ENCODE measurements at places on chromosomes 2 and 18. TPM values are rescaled to one million over a fixed set of nuclear protein-coding genes. Genes with fewer than 3 reads are reported as not detected.

The BOLL gene
- total RNA-seq: not detected

The IL36B gene
- total RNA-seq: not detected

The SERPINB3 gene
- not detected for total RNA-seq

The UGT1A3 gene
- total RNA-seq: not detected

The ACKR3 gene
- not detected for total RNA-seq

The MOCOS gene
- 50.8 TPM for total RNA-seq

The PLCD4 gene
- 0.32 TPM for total RNA-seq

The SERPINB4 gene
- total RNA-seq: not detected

The OTX1 gene
- 1.2 TPM for total RNA-seq

The ABCG5 gene
- 0.08 TPM for total RNA-seq

The UGT1A8 gene
- not detected for total RNA-seq

The ZNF396 gene
- total RNA-seq: 4.5 TPM

The AGFG1 gene
- 113 TPM for total RNA-seq

The LYPD6B gene
- not detected for total RNA-seq

The SERPINB2 gene
- total RNA-seq: 0.35 TPM

The ZC3H6 gene
- total RNA-seq: 2.0 TPM

The FAP gene
- total RNA-seq: 2.3 TPM

The GPAT2 gene
- total RNA-seq: not detected

The EPHA4 gene
- total RNA-seq: 42.4 TPM

The UPP2 gene
- not detected for total RNA-seq

The HTRA2 gene
- total RNA-seq: 106 TPM

The TXNDC2 gene
- total RNA-seq: not detected

The IL1RL2 gene
- total RNA-seq: not detected

The TSPYL6 gene
- total RNA-seq: not detected

The COPS9 gene
- total RNA-seq: 131 TPM

The SAG gene
- not detected for total RNA-seq

The HTR2B gene
- total RNA-seq: 0.13 TPM

The TNP1 gene
- total RNA-seq: not detected

The MBOAT2 gene
- 15.6 TPM for total RNA-seq

The CHST9 gene
- total RNA-seq: not detected

The LGALSL gene
- 12.2 TPM for total RNA-seq

The ZNF385B gene
- not detected for total RNA-seq

The COL4A3 gene
- not detected for total RNA-seq

The TMSB10 gene
- 3,205 TPM for total RNA-seq

The ARHGAP25 gene
- total RNA-seq: 0.26 TPM

Measured in SK-MEL-5 (cell line).